ENCODE measurements at places on chromosomes 12 and 14.

GRCh38 chr14:58866391-58866790, 228.6 kb downstream of the DACT1 start:
- DNase-seq, result no peak

GRCh38 chr14:61203081-61203753, 77.9 kb downstream of the TMEM30B start:
- DNase-seq, result no peak

- DNase-seq, result no peak
Measured at GRCh38 chr12:79086541-79087296, 222.1 kb downstream of the SYT1 start.

DNA sequence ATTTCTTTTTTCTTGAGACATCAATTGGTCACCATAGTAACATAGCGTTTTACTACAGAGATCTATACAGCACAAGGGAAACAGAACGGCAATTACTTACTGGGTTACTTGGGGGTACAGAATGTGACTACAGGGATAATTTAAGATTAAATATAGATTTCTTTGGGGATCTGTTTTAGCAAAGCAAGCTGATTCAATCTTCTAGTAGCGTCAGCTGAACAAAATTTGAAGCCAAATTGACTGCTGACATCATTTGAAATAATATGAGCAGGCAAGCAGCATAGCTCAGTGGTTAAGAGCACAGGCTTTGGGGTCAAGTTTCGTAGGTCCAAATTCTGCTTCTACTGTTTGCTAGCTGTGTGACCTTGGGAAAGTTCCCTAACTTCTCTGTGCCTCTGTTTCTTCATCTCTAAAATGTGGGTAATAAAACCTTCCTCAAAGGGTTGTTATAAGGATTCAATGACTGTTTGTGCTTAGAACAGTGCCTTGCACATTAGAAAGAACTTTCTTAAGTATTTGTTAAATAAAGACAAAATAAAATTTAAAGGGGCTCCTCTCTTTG, 12.8 kb downstream of the GPR19 start:
- DNase-seq, result no peak

DNA sequence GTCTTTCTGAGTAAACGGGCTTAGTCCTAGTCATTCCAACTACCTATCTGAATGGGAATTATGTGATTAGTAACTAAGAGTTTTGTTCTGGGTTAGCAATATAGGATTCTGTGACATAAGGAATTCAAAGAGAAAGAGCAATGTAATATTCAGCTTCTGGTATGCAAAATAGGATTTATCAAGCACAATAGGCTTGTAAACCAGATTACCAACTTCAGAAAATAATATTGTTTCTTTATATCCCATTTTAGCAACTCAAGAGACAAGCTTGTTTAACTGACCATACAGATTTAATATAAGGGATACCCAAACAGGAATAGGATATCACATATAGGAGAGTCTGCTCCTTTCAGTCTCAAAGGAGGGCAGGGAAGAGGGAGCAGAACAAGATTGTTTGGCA, 240.9 kb downstream of the CEP128 start:
- no peak for DNase-seq

DNA sequence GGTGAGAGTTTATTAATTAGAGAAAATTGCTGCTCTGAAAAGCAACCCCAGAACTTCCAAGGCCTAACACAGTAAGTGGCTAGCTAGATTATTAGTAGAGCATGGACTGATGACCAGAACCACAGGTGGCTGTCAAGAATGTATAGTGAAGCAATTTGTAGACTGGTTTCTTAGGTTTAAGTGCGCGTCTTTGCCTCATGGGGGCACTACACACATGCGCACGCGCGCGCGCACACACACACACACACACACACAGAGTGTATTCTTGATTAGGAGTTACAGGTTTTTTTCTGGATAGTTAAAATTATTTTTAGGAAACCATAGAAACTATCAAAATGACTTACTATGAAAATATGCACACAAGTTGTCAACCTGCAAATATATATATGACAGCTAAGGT, 66.5 kb downstream of the BHLHE41 start:
- peak; percentile 7 for DNase-seq

DNA sequence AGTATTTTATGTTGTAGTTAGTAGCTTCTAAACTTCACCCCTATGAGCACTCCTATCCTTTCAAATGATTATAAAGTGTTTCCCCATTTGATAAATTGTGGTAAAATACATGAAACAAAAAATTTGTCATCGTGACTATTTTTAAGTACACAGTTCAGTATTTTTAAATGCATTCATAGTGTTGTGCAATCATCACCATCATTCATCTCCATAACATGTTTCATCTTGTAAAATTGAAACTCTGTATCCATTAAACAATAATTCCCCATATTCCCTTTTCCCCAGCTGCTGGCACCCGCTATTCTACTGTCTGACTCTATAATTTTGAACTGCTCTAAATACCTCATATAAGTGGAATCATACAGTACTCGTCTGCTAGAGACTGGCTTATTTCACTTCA, 52.5 kb downstream of the ATP23 start:
- DNase-seq, result no peak

DNA sequence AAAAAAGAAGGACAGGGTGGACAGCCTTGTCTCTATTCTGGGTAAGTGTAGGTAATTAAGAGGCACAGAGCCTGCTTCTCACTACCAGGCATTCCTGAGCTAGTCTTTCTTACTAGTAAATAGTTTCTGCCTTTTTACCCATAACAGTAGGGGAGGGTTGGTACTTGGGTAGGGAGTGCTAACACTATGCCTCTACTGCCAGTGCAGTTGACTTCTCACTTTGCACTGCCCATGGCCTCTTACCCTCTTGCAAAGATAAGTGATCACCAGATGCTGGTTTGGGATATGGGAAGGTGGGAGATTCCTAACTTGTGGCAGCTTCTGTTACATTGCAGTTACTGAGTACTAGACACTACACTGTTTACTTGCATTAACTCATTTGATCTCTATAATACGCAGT, 11.6 kb downstream of the AHSA1 start:
- DNase-seq, result no peak

DNA sequence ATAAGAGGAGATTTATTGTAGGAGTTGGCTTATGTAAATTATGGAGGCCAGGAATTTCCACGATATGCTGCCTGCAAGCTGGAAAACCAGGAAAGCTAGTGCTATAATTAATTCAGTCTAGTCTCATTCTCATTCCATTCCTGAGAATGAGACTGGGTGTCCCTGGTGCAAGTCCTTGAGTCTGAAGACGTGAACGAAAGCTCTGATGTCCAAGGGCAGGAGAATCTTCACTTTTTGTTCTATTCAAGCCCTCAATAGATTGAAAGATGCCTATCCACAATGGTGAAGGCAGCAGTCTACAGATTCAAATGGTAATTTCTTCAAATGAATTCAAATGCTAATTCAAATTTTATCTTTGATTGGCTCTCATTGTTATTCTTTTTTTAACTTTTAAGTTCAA, 851.1 kb upstream of the MGAT4C start:
- no peak for DNase-seq

- DNase-seq, result no peak
Measured at GRCh38 chr12:130626601-130627000, 89.5 kb downstream of the RIMBP2 start.

DNA sequence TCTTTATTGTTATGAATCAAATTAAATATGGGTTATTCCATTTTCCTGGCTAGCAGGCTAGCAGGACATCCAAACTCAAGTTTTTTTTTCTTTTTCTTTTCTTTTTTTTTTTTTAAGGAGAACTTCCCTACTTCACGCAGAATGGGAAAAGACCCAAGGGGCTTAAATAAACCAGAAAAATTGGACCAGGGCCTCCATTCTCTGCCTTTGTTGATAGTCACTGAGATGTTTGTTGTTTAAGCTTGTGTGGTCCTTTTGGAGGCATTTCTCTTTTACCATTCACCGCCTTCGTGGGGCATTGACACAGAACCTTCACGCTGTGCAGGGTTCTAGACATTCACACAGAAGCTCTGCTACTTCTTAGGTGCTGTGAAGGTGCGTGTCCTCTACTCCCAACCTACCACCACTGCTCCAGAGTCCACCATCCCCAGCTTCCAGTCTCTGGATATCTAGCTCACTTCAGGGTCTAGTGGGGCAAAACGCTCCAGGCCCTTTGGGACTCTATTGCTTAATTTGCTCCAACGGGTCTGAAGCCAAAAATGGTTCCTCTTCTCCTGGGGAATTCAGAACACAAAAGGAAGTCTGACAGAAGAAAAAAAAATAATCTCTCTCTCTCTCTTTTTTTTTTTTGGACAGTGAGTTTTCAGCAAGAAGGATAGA, 301.3 kb downstream of the AEBP2 start:
- DNase-seq, result no peak

DNA sequence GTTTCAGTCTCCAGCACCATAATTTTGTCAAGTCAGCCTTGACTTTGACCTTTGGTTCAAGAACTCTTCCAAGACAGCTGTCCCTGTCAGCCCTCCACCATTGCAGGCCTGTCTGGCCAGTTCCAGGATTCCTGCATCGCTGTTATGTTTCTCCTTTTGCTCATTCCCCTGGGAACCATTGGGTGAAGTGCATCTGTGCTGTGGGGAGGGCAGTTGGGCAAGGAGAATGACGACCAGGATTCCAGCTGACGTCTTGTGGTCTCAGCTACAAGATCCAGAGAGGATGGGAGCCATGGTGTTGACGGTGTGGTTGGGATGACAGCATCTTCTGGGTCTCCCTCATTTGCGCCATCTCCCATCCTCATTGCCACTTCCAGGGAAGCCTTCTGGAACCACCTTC, 45.9 kb upstream of the SLC24A4 start:
- no peak for DNase-seq

GRCh38 chr12:46585854-46586621, 213.5 kb upstream of the SLC38A2 start:
- peak; percentile 49 for DNase-seq

DNA sequence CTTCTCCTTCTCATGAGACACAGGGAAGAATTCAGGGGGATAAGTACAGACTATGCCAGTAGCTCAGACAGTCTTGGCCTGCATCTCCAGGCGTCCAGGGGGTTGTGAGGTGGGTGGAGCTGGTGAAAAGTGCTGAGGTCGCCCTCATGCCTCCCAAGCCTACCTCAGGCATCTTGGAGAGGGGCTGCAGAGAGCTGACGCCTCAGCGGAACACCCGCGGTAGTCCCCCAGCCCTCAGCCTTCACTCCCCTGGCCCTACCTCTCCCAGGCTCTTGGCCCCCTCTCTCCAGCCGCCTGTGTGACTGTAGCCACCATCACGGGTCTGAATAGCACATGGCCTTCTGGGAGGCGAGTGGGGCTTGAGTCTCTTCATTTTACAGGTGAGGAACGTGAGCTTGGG, 59.8 kb upstream of the DLK1 start:
- DNase-seq, result no peak

DNA sequence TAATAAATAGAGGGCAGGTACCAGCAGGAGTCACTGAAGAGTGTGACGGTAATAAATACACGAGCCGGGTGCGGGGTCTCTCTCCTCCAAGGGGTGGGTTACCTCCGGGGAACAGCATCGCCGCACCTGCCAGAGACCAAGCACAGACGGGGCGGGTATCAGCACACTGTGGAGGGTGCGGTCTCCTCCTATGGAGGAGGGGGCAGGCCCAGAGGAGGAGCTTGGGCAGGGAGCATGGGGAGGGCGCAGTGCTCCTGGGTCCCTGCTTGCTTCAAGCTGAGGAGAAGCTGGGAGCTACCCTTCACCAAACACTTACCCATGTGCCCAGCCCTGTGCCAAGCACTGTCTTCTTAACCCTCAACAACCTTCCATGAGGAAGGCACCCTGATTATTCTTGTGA, 12.8 kb downstream of the PGF start:
- DNase-seq, result no peak

DNA sequence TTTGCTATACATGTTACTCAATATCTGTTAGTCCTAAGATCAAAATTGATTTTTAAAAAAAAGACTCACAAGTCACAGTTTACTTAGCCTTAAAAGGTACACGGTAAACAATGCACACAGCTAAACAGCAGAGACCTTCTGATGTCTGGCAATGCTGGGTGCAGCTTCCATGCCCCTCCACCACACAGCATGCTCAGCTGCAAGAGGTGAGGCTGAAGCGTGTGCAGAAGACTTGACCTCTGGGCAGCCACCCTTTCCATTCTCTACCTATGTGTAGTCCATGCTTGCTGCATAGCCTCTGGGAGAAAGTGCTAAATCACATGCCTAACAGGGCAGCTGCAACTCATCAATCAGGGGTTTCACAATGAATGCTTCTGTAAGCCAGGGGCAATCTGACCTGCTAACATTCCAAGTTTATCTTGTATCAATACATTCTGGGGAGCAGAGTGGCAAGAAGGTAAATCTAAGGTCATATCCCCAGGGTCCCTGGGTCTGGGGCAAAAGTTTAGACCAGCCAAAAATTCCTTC, 44.5 kb upstream of the AMN1 start:
- no peak for DNase-seq

GRCh38 chr12:57754411-57755193, at the start of gene MARCHF9:
Gene MARCHF9, plus strand, starts transcription at chr12:57755103. Its CDS starts 426 bp downstream, at chr12:57755529.
- peak; percentile 89 for DNase-seq

DNA sequence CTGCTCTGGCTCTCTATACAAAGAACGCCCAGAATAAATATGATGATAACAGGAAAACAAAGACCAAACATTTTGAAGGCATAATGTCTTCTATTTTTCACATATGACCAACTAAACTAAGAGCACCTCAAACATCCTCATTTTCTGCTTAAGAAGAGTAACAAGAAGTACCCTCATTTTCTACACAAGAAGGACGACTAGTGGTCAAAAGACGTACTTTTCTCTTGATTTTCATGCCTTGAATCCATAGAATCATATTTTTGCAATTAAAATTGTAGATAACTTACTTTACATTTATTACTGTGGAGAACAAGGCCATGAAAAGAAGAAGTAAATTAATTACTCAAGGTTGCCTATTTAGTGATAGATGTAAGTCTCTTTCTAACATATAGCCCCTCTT, 358.6 kb downstream of the DUSP6 start:
- DNase-seq, result no peak

- no peak for DNase-seq
Measured at GRCh38 chr12:54238531-54238930, 41.4 kb downstream of the CBX5 start.

DNA sequence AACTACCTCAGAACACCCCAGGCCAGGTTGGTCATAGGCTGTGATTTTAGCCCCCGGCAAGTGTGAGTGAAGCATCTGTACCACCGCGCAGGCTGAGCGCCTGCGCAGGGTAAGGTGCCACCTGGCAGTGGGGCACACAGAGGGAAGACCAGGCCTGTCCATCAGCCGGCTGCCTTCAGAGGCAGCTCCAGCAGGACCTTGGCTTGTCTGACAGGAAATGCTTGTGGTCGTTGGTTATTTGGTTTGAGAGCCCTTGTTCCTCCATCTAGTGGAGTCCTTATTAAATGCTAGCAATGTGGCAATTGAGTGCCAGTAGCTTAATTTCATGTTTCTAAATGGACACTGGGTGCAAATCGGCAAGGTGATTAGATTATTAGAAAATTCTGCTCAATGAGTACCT, 27.5 kb downstream of the SLC25A29 start:
- no peak for DNase-seq

Measured in activated CD8-positive, alpha-beta T cell treated with anti-CD3 and anti-CD28 coated beads for 36 hours (primary cell).